ENCODE measurements at places on chromosomes 16 and 17.

GRCh38 chr16:11253009-11253994, 2.7 kb downstream of the SOCS1 start:
- no peak for DNase-seq

GRCh38 chr17:16470265-16470664, 21.7 kb downstream of the LRRC75A start:
- DNase-seq, result no peak

GRCh38 chr17:46009681-46010596, 10.9 kb downstream of the STH start:
- DNase-seq, result no peak

DNA sequence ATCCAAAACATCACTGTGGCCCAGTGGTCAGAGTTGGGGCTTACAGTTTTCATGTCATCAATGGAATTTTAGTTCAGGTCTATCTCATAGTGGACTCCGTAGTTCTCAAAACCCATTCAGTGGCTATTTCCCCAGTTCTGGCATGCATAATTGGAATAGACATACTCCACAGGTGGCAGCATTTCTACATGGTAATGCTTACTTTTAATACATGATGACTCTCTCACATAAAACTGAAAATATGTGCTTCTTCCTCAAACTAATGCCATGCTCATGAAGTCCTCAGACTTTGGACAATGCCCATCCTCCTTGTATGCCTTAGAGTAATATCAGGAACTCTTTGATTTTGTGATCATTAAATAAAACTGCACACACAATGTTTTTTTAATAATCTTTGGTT, 857.4 kb upstream of the GOT2 start:
- no peak for DNase-seq

- no peak for DNase-seq
Measured at GRCh38 chr17:17624741-17625140, 33.2 kb upstream of the PEMT start.

DNA sequence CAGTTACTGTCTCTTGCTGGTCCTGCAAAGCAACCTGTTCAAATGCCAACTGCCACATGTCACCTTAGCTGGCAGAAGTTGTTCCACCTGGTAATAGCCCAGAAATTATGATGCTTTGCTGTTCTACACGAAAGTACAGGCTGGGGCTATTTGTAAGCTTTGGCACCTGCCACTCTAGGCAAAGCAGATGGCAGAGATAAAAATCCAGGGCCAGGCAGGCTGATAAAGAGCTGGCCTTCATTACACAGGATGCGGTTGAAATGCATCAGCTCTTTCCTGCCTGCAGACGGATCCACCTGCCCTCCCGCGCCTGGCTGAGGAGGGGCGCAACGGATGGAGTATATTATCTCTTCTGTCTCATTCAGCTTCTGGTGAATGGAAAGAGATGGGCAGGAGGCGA, 29.3 kb upstream of the KDM8 start:
- DNase-seq, result no peak

- no peak for DNase-seq
Measured at GRCh38 chr16:35506898-35507194, 2047.4 kb downstream of the TP53TG3F start.

GRCh38 chr17:47837401-47838039, 3.6 kb downstream of the SCRN2 start:
- peak; percentile 31 for DNase-seq

Measured in muscle of back (tissue), 13 donors.